ENCODE measurements at places on chromosomes 5 and 9.

- no peak for DNase-seq
These were observed 429.9 kb downstream of the CAAP1 start for GRCh38 chr9:26462751-26463150.

- DNase-seq = no peak
These were observed 60.6 kb downstream of the PGM5 start for GRCh38 chr9:68416936-68417564.

- no peak for DNase-seq
These were observed 63.9 kb downstream of the PCDH1 start for GRCh38 chr5:141814064-141814964.

GRCh38 chr9:93295031-93295430 is 111.1 kb downstream of the WNK2 start:
- no peak for DNase-seq

- DNase-seq = no peak
These were observed 167.9 kb upstream of the PAPPA start for GRCh38 chr9:115985657-115986056.

GRCh38 chr5:116563736-116564308 is 10.8 kb downstream of the SEMA6A start:
- no peak for DNase-seq

DNA sequence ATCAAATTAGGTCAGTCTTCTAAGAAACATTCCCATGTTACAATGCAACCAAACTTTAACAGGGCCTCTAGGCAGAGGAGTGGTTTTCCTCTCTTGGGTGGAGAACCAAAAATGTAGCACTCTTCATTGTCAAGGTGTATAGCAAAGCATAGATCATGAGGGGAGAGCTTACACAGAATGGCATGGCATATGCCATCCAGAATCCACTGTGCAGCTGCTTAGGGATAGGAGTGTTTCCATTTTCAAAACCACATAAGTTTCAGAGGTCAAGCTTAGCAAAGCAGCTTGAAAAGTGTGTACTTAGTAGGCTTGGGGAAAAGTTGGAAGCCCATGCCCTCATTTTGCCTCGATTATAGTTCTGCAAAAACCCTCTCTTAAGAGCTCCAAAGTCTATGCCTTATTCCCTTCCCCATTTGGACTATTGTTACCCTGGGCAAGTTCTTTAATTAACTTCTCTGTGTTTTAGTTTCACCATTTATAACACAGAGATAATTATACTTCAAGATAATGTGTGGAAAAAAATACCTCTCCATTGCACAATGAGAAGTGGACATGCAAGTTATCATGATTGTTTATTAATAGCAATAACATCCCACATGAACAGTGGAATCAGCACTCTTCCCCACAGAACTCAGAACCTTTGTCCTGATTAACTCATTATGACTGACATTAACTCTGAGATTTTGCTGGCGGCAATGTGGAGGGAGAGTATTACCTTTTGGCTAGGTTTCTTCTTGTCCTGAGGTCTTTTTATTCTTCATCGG is 398.9 kb upstream of the WWC1 start:
- no peak for DNase-seq

GRCh38 chr9:124443625-124444024 is 6.6 kb upstream of the ADGRD2 start:
- DNase-seq = no peak

- DNase-seq = no peak
These were observed 167.4 kb downstream of the SLIT3 start for GRCh38 chr5:169133531-169133930.

DNA sequence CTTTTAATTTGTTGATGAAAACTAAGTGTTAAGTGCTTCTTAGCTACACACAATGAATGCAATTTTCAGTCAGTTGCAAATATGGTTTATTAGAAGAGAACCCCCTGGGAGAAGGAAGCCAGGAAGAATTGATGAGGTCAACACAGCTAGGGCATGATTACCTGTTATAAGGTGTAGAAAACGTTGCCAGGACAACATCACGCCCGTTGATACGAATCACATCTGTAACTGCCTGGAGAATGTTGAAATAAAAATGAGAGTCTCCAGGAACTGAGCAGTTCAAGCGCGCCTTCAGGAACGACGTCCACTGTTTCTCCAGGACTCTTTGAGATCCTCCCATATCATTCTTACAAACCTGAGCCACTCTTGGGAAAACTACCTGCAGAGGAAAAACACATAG is 88.0 kb downstream of the SEMA6A start:
- no peak for DNase-seq

DNA sequence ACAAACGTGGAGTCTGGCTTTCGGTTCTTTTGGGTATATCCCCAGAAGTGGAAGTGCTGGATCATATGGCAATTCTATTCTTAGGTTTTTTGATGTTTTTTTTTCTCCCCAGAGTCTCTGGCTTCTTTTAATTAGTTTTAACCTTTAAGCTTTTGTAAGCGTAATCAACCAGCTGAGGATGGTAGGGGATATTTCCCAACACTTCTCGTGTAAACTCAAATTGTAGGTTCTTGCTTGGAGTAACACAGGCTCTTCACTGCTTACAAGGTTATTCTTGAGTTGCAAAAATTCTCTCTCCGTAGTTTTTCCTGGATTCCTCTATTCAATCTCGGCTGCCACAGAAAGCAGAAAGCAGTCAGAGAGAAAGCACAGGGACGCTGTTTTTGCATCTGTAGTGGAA is 11.9 kb downstream of the LAMC3 start:
- DNase-seq = no peak

- no peak for DNase-seq
These were observed 199.1 kb upstream of the MPDZ start for GRCh38 chr9:13478639-13479038.

DNA sequence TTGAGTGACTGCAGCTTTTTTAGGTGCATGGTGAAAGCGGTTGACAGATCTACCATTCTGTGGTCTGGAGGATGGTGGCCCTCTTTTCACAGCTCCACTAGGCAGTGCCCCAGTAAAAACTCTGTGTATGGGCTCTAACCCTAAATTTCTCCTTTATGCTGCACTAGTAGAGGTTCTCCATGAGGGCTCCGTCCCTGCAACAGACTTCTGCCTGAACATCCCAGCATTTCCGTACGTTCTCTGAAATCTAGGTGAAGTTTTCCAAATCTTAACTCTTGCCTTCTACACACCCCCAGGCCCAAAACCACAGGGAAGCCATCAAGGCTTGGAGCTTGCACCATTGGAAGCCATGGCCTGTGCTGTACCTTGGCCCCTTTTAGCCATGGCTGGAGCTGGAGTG is 1898.1 kb upstream of the NUDT12 start:
- DNase-seq = no peak

- no peak for DNase-seq
These were observed 41.3 kb downstream of the KIAA1958 start for GRCh38 chr9:112527959-112528358.

DNA sequence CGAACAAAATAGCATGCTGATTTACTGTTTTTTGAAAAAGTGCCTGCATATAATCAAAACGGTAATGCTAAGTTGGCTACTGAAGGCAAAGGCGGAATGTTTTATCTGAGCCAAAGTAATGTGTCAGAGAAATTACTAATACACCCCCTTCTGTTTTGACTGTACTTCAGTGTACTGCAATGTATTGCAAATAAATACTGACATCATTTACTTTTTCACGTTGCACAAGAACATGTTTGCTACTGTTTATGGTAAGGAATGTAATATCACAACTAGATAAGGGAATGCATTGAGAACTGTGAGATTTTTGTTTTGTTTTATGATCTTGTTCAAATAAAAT is 813 bp upstream of the AGTPBP1 start:
- no peak for DNase-seq

- DNase-seq = no peak
These were observed 33.6 kb downstream of the SNX30 start for GRCh38 chr9:112784020-112784785.

DNA sequence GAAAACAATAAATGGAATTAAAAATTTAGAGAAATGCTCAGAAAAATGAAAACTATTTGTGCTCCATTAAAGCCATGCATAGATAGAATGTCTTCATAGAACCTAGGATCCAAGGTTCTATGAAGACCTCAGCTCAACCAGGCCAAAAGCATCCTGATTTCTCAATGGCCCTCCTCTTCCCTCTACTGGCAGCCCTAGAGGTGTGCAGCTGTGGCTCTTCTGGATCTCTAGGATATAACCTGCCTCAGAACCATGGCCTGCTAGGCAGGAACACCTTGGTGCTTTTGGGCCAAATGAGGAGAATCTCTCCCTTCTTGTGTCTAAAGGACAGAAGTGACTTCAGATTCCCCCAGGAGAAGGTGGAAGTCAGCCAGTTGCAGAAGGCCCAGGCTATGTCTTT is 15.1 kb downstream of the IFNA1 start:
- no peak for DNase-seq

GRCh38 chr9:113572076-113572861 is 108.7 kb downstream of the RGS3 start:
- DNase-seq = no peak

DNA sequence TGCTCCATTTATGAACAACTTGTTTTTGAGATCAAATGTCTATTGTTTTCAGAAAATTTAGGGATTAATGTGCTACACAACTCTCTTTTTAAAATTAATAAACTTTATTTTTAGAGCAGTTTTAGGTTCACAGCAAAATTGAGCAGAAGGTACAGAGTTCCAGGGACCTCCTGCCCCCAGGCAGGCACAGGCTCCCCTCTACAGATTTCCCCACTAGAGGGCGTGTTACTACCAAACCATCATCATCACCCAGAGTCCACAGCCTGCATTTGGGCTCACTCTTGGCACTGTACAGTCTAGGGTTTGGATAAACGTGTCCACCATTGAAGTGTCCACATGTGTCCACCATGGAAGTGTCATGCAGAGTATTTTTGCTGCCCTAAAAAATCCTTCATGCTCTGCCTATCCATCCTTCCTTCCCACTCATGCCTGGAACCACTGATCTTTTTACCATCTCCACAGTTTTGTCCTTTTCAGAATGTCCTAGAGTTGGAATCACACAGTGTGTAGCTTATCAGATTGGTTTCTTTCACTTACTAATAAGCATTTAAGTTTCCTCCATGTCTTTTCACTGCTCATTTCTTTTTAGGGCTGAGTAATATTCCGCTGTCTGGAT is 61.7 kb downstream of the MRPL36 start:
- no peak for DNase-seq

DNA sequence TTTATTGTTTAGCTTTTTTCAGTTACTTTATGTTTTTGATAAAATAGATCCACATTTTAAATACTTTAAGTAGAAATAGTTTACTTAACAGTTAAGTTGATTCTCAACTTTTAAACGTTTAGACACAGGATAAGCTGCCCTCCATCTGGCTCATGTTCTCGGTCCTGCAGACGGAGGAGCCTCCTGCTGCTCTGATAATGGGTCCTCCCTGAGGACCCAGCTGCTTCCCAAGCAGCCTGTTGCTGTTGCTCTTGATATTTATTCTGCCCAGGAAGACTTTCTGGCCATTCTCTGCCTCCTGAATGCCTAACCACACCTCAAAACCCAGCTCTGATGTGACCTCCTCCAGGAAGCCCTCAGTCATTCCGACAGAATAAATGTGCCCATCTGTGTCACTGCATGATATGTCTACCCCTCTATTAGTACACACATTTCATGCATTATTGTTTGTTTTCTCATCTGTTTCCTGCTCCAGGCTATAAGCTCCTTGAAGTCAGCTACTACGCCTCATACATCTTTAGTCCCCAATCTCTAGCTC is 267.2 kb upstream of the MSX2 start:
- DNase-seq = no peak

GRCh38 chr9:130327070-130327780 is 61.7 kb downstream of the HMCN2 start:
- DNase-seq = no peak

- no peak for DNase-seq
These were observed 46.8 kb upstream of the SARDH start for GRCh38 chr9:133784731-133785561.

GRCh38 chr5:36795366-36795765 is 81.2 kb upstream of the NIPBL start:
- no peak for DNase-seq

GRCh38 chr9:126592461-126592860 is 21.3 kb upstream of the LMX1B start:
- no peak for DNase-seq

- no peak for DNase-seq
These were observed 55.7 kb upstream of the SLC44A1 start for GRCh38 chr9:105188746-105189145.

DNA sequence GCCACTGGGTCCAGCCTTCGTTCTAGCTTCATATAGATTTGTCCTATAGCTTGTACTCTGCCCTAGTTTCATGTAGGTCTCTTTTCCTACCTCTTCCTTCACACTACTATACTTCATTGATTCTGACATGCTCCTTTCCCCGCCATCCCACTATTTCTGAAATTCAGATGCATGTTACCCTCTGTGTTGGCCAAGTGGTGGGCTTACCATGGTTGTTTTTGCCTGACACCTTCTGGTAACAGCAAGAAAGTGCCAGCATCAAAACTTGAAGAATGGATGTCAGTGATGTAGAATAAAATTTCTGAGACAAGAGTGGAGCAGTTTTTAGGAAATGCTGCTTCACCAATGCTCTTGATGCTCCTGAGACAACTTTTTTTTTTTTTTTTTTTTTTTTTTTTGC is 19.5 kb upstream of the SERINC5 start:
- peak; percentile 16 for DNase-seq

- no peak for DNase-seq
These were observed 83.1 kb downstream of the TEX10 start for GRCh38 chr9:100269656-100270055.

- no peak for DNase-seq
These were observed 441.1 kb downstream of the SEMA5A start for GRCh38 chr5:9104571-9105339.

GRCh38 chr5:19314840-19315239 is 673.2 kb downstream of the CDH18 start:
- no peak for DNase-seq

GRCh38 chr9:125444166-125444565 is 182.5 kb downstream of the GAPVD1 start:
- no peak for DNase-seq

DNA sequence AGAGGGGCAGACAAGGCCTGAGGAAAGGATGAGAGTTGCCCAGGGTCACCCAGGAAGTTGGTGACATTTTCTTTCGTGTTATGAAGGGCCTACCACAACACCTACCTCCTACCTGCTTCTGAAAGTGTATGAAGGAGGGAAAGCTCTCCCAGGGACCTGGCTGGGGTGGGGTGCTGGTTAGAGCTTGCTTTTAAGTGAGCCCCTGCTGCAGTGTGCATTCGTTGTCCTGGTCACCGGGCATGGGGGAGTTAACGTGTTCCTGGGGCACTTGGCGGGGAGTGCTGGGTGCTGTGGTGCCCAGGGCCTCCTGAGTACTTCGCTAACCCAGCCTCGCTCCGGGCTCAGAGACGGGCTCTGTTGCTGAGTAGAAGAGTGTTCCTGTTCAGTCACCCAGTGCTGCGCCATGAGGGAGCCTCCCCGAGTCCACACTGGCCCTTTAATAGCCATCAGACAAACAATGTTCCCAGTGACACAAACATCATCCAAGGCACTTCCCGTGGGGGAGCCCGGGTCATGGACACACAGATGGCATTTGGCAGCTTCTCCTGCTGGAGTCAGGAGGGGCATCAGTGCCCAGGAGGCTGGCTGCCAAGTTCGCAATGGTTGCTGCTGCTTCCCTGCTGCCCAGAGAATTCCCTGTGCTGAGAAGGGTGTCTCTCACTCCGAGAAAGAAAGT is 85.7 kb downstream of the AMBP start:
- DNase-seq = no peak

Data from right renal pelvis (tissue), 4 donors.